ENCODE measurements at places on chromosomes 1 and 21. TPM values are rescaled to one million over a fixed set of nuclear protein-coding genes. Genes with fewer than 3 reads are reported as not detected.

DNA sequence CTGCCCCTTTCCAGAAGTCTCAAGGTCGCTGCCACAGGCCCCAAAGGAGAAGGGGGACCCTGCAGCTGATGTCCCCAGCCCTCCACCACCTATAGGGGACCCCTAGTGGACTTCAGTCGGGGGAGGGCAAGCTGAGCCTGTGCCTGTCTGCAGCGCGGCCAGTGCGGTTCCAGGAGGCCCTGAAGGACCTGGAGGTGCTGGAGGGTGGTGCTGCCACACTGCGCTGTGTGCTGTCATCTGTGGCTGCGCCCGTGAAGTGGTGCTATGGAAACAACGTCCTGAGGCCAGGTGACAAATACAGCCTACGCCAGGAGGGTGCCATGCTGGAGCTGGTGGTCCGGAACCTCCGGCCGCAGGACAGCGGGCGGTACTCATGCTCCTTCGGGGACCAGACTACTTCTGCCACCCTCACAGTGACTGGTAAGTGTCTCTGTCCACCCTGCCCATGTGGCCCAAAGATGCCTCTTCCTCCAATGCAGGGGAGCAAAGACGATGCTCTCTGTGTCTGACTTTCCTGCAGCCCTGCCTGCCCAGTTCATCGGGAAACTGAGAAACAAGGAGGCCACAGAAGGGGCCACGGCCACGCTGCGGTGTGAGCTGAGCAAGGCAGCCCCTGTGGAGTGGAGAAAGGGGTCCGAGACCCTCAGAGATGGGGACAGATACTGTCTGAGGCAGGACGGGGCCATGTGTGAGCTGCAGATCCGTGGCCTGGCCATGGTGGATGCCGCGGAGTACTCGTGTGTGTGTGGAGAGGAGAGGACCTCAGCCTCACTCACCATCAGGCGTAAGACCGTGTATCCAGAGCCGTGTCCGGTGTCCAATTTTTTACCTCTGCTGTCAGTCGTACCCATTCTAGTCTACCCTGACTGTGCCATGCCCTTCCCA, 79.9 kb downstream of the OBSCN start:
- peak; percentile 15 for DNase-seq

DNA sequence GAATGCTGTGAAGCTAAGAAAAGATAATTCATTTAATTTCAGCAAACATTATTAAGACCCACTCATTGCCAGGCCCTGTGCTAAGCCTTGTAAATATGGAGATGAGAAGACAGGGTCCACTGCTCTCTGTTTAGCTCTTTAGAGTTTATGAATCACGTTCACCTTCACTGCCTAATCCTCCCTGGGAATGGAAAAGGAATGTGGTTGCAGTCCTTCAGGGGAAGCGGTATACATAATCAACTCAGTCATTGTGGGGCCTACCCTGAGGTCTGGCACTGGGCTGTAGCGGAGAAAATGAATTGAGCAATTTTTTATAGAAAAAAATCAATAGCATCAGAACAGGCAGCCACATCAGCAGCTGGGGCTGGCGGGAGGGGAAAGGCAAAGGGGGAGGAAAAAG, 412.1 kb upstream of the NFIA start:
- DNase-seq = no peak

- DNase-seq = no peak
Observed at GRCh38 chr1:232439011-232439410, 190.9 kb downstream of the SIPA1L2 start.

- DNase-seq = no peak
Observed at GRCh38 chr1:206851341-206852010, 13.9 kb upstream of the IL20 start.

GRCh38 chr1:167431261-167431908, 86.9 kb downstream of the CD247 start:
- DNase-seq = no peak

DNA sequence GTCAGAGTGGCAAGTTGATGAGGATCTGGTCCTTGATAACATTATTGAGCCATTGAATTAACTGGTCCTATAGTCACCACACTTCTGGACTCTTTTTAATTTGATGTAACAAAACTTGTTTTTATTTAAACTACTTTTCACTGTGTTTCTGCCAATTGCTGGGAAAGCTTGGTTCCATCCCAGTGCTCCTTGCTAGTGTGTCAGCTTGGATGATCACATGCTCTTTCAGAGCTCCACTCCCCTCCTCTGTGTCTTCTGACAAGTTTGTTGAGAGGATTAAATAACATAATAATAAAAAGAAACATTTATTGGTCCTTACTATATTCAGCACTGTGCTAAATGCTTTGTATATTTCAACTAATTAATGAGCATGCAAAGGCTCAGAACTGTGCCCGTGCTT, 448.5 kb upstream of the B3GALT2 start:
- no peak for DNase-seq

The HSD11B1 gene
- total RNA-seq = 0.87 TPM

- no peak for DNase-seq
Observed at GRCh38 chr1:156760092-156760795, 7.1 kb upstream of the PRCC start.

DNA sequence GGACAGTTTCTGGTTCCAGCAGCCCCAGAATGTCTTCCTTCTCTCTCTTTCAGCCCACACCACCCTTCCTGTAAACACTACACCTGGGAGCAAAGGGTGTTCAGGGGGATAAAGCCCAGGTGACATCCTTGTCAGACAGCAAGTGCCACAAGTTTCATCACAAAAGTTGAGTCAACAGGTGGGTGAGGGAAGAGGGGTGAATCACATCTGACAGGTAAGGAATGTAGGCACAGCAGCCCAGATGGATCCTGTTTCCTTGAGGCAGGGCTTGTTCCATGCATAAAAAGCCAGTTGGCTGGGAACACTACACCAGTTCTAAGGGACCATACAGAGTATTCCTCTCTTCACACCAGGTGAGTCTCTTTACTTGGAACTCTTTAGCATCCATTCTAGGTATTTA, at the start of gene SPRR1B:
Gene SPRR1B, plus strand, starts transcription at position 309 of the 400 bp plus-strand sequence. CDS start 1,143 bp downstream, outside the sequence.
- DNase-seq = no peak

The TNFRSF18 gene
- total RNA-seq = 0.64 TPM

GRCh38 chr1:97906567-97907241, 14.1 kb downstream of the DPYD start:
- no peak for DNase-seq

GRCh38 chr21:19541602-19542001, 1138.0 kb upstream of the TMPRSS15 start:
- no peak for DNase-seq

The RGS8 gene
- not detected for total RNA-seq

DNA sequence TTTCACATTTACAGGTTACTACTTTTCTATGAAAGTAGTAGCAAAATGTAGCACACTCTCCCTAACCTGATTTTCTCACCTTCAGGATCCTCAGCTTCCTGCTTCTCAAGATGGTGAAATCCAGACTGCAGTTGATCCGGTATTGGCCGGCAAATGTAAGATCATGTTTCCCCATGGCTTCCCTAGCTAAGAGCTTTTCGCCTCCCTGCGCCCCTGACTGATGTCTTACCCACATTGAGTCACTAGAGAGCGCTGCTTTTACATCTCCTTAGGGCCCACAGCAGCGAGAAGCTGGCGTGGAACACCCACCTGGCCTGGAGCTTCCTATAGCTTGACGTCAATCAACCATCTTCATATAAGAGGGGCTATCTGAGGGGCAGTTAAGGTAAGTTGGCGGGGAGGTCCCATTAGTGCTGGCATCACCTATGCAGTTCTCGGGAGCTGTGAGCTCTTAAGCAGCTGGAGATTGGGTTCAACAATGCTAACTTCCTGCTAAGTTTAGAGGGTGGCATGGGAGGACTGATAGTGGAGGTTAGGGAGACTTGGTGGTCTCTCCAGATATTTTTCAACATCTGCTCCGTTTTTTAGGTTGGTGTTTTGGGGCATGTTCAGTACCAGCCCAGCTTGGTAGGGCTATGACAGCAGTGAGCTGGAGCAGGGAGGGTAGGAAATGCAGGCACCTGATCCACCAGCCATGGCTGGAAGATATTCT, 5.5 kb downstream of the PTPN7 start:
- no peak for DNase-seq

GRCh38 chr1:103477101-103477500, 48.4 kb upstream of the RNPC3 start:
- DNase-seq = no peak

DNA sequence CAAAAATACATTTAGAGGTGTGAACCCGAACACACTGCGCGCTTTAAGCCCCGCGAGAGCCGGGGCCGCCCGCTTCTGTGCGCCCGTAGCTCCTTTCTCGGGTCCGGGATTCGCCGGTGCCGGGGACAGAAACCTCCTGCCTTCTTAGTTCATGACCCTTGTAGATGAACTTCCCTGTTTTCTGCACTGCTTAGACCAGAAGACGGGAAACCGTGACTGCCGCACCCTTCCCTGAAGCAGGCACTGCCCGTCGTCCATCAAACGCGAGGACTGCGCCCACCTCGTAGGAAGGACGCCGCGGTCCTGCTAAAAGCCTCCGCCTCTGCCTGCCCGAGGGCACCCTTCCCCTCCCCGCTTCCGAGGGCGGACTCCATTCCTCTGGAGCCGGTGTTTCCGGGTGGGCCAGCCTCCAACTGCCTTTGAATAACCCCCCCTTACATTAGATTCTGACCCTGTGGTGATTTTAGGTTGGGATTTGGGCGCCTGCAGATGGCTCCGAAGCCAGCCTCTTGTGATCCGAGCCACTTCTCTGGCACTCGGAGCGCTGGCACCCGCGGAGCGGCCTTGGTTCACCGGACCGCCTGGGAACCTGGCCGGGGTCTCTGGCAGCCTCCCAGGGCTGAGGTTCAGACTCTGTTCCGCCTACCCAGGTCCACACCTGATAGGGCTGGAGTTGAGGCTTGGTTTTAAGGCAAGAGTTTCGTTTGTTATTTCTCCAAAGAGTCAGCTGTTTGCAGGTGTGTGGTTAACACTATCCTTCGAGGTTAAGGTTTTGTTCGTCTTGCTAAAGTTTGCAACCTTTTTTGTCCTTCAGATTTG, 1.2 kb upstream of the PTTG1IP start:
- peak; percentile 72 for DNase-seq

GRCh38 chr1:15417059-15417934, 7.6 kb downstream of the EFHD2 start:
- DNase-seq = peak; percentile 89

- DNase-seq = no peak
Observed at GRCh38 chr21:20852866-20853265, 145.3 kb upstream of the NCAM2 start.

The USH2A gene
- 0.03 TPM for total RNA-seq

DNA sequence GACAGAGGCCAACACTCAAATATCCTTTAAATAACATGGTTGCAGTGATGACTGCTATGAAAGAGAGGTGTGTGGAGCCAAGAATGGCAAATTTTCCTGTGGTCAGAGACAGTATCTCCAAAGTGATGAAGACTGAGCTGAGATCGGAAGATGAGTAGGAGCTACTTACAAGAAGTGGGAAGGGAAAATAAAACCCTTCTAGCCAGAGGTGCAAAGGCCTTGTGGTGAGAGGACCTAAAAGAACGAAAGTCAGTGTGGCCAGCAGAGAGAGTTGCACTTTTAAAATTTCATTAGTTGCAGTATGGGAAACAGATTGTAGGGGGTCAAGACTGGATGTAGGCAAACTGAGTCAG, 17.8 kb downstream of the SLAMF7 start:
- no peak for DNase-seq

GRCh38 chr1:153509036-153509435, 26.8 kb downstream of the S100A6 start:
- DNase-seq = no peak

The MCOLN2 gene
- total RNA-seq = 25.2 TPM

DNA sequence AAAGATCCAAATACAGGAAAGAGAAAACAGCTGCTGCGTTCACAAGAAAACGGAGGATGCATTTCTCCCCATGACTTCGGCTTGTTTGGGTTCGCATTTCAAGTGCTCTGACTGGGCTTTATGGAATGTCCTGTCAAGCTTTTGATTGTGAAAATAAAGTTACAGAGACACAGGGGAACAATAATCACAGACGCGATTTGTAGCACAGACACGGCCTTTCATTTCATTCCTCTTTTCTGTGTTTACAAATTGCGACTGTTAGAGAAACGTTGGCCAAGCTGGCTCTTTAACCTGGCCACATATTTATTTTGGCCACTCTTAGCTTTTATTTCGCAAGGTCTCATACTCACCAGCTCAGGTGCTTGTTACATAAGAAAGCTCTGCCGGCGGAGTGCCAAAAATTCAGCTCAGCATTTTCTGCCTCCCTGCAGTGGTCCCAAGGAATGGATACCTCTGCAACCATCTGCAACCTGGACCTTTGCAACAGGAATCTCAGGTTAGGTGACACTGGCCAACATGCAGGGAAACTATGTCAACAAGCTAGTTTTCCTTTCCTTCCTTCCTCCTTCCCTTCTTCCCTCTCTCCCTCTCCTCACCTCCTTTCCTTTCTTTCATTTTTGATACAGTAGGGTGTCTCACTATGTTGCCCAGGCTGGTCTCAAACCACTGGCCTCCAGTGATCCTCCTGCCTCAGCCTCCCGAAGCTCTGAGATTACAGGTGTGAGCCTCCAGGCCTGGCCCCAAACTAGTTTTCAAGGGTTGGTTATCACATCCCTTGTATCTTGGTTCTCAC, 58.2 kb upstream of the SLC45A1 start:
- peak; percentile 61 for DNase-seq

DNA sequence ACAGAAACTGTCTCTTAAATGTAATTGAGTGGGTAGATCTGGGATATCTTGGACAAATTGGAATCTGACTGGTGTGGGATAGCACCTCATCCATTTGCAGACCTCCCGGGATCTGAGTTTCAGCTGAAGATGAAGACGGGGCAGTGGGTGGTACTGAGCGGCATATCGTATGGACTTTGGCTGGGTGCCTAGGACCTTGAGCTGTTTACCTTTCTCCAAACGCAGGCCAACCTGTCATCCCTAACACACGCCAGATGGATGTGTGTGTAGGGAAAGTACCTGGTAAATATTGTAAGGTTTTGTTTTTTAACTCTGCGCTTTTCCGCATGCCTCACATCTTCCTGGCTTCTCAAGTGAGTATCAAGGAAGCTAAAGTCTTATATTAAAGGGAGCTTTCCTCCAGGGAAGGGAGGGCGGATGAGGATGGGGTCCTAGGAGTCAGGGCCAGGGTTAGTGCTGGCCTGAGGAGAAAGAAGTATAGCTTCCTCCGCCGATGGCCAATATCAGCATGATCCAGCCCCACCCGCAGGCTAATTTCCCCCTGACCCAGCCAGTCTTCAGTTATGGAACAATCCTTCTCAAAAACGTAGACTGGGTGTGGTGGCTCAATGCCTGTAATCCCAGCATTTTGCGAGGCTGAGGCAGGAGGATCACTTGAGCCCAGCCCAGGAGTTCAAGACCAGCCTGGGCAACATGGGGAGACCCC, 26.2 kb downstream of the ATP8B2 start:
- peak; percentile 60 for DNase-seq

The IGSF21 gene
- 2.0 TPM for total RNA-seq

GRCh38 chr21:24897883-24898282, 709.4 kb downstream of the MRPL39 start:
- DNase-seq = no peak

The HSD3B2 gene
- 16.6 TPM for total RNA-seq

GRCh38 chr1:43774359-43774758, 67.0 kb downstream of the ST3GAL3 start:
- no peak for DNase-seq

DNA sequence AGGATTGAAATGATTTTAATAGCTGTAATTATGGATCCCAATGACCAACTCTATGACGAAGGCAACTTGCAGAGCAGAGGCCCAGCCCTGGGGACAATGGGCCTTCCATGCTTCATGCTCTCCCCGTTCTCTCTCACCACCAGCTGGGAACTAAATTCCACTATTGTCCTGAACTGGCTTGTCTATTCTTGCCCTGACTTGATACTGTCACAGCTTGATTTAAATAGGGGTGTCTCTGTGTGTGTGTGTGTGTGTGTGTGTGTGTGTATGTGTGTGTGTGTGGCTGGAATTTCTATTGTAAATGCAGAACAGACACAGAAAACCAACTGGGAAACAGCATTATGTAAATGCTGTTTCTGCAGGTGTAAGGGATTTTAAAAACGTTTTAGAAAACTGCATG, 57.0 kb downstream of the SLC22A15 start:
- DNase-seq = no peak

- no peak for DNase-seq
Observed at GRCh38 chr1:188584119-188584518, 1755.4 kb downstream of the PLA2G4A start.
